ENCODE measurements at places on chromosomes 6 and 20.

GRCh38 chr6:124010574-124010973 is 206.9 kb downstream of the NKAIN2 start:
- DNase-seq = no peak

DNA sequence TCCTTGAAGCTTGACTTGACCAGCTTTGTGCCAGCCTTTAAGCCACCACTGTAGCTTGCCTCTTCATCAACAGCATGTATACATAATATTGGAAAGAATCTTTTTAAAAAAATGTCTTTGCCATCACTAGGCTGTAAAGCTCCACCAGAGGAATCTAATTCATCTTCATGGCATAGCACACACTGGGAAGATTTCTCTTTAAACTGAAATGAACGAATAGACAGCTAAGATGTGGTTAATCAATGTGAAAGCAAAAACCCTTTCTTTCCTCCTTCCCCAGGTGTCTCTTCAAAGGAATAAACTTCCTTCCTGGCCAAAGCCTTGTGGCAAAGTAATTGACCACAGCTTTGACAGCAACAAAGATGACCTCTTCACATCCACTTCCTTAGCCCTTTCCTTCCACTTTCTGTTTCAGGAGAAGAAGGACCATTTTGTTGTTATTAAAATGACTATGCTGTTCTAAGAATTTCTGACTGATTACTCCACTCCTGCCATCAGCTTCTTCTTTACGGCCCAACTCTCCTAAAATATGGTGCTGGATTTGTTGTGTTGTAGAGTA is 428.7 kb upstream of the SOX4 start:
- DNase-seq = no peak

DNA sequence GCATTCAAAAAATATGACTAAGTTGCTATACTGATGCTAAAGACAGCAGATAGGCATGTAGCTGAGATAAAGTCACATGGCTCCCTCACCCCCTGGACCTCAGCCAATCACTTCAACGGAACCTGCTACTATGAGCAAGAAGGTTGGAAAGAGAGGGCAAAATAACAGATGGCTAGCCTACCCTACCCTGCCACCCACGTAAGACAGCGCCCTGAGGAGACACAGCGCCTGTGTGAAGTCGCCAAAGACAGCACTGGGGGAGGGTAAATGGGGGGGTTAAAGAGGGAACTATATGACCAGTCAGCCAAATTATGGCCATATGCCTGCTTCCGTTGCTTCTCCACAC is 163.2 kb downstream of the RALGAPA2 start:
- DNase-seq = no peak

GRCh38 chr6:106452628-106453027 is 92.1 kb downstream of the CRYBG1 start:
- no peak for DNase-seq

- DNase-seq = no peak
These were observed 36.0 kb downstream of the E2F3 start for GRCh38 chr6:20437639-20438038.

- no peak for DNase-seq
These were observed 312.7 kb upstream of the SGK1 start for GRCh38 chr6:134630508-134631121.

DNA sequence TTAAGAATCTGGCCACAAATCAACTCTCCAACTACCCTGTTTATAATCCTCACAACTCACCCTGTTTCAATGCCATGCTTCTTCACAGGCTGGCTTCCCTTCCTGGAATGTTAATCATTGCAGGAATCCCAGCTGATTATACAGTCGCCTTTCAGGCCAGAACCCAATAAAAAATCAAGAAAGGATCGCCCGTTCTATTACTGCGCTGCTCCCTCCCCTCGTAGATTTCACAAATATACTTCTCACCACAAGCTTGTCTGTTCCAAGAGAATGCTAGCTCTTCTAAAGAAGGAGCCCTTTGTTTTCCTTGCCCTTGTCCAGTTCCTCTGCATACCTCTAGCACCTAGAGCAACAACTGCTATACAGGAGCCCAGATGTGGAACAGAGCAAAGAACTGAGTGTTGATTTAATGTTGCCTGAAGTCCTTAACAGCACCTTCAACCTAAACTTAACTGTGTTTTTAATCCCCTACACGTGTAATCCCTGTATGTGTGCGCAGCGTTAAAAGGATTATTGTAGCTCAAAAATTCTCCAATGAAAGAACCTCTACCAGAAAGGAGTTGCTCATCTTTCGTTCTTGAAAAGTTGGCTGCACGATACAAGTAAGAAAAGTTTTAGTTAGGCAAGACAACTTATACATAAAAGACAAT is 988 bp downstream of the ECHDC1 start:
- no peak for DNase-seq

DNA sequence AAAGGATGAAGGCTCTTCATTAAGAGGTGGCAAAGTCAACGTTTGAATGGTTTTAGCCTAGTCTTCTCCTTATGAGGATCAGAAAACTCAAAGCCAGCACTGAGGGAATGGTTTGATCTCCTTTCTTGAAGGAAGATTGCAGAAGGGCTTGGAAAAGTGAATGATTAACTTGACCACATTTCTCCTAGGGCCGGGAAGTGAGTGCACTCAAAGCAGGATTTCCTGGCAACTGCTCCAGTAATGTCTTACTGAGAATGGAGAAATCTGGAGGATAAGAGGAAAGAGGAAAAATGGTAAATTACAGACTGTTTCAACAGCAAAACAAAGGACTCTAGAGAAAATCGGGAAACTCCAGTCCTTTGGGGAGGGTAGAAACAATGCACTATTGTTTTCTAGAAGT is 189.0 kb upstream of the FOXA2 start:
- no peak for DNase-seq

- DNase-seq = no peak
These were observed 274.1 kb downstream of the BCKDHB start for GRCh38 chr6:80380566-80380965.

GRCh38 chr6:46254331-46254730 is 83.6 kb upstream of the ENPP5 start:
- DNase-seq = no peak

- DNase-seq = no peak
These were observed 143.6 kb upstream of the STXBP5 start for GRCh38 chr6:147060636-147061035.

GRCh38 chr6:3176562-3177355 is 19.4 kb upstream of the TUBB2A start:
- no peak for DNase-seq

- DNase-seq = no peak
These were observed 100.5 kb downstream of the EYA4 start for GRCh38 chr6:133341607-133342158.
